Tracheal epithelial cell (primary cell): ENCODE measurements at places on chromosomes 7 and 10. TPM values are rescaled to one million over a fixed set of nuclear protein-coding genes. Genes with fewer than 3 reads are reported as not detected.

The SH2B2 gene
- total RNA-seq = 4.9 and 7.0 TPM in 2 replicates

The GALNT17 gene
- not detected in 2 replicates for total RNA-seq

The CFAP46 gene
- 0.24 TPM in 1 of 2 replicates, not detected in the other for total RNA-seq

The CRPPA gene
- total RNA-seq = 0.43 and 0.96 TPM in 2 replicates

The SVOPL gene
- not detected in 2 replicates for total RNA-seq

The PNLIPRP2 gene
- not detected in 2 replicates for total RNA-seq

The STN1 gene
- total RNA-seq = 45.1 and 77.8 TPM in 2 replicates

The HACD1 gene
- total RNA-seq = 27.7 and 33.0 TPM in 2 replicates

The PMS2 gene
- total RNA-seq = 17.6 and 34.3 TPM in 2 replicates

The UTF1 gene
- not detected in 2 replicates for total RNA-seq

The WEE2 gene
- not detected in 2 replicates for total RNA-seq

The PNLIPRP1 gene
- not detected in 2 replicates for total RNA-seq

The HMX3 gene
- total RNA-seq = not detected in 2 replicates

The BLNK gene
- 5.5 TPM in 2 replicates for total RNA-seq

The GPR146 gene
- 2.8 and 3.9 TPM in 2 replicates for total RNA-seq

The SERPINE1 gene
- total RNA-seq = 126 and 446 TPM in 2 replicates

The CALCR gene
- not detected in 2 replicates for total RNA-seq

The PRTFDC1 gene
- 6.8 and 8.2 TPM in 2 replicates for total RNA-seq

The SLC26A3 gene
- not detected in 2 replicates for total RNA-seq

The OR2A5 gene
- under 0.01 TPM in 1 of 2 replicates, not detected in the other for total RNA-seq

The PNLIPRP3 gene
- total RNA-seq = 13.0 and 68.0 TPM in 2 replicates

The PAPOLB gene
- not detected in 2 replicates for total RNA-seq

The ARF5 gene
- 179 and 210 TPM in 2 replicates for total RNA-seq
